ENCODE measurements at places on chromosomes 1 and 21. TPM values are rescaled to one million over a fixed set of nuclear protein-coding genes. Genes with fewer than 3 reads are reported as not detected.

LTN1 gene
- 32.5 TPM for total RNA-seq

UBE2G2 gene
- total RNA-seq: 164 TPM

EPHA2 gene
- total RNA-seq: not detected

WDR47 gene
- total RNA-seq: 15.1 TPM

NMNAT2 gene
- not detected for total RNA-seq

RIPK4 gene
- total RNA-seq: not detected

NBPF10 gene
- 2.8 TPM for total RNA-seq

NEK7 gene
- total RNA-seq: 108 TPM

HNRNPCL2 gene
- total RNA-seq: not detected

CDK18 gene
- 0.28 TPM for total RNA-seq

TP73 gene
- 5.7 TPM for total RNA-seq

PGBD2 gene
- total RNA-seq: 7.2 TPM

CFAP74 gene
- not detected for total RNA-seq

DDR2 gene
- total RNA-seq: 2.3 TPM

OR2T33 gene
- not detected for total RNA-seq

AUNIP gene
- 15.1 TPM for total RNA-seq

ORC1 gene
- total RNA-seq: 56.4 TPM
